ENCODE measurements at places on chromosomes 11 and 22.
A peak's percentile ranks its signal among the peaks of the same experiment; 100 is the strongest.

DNA sequence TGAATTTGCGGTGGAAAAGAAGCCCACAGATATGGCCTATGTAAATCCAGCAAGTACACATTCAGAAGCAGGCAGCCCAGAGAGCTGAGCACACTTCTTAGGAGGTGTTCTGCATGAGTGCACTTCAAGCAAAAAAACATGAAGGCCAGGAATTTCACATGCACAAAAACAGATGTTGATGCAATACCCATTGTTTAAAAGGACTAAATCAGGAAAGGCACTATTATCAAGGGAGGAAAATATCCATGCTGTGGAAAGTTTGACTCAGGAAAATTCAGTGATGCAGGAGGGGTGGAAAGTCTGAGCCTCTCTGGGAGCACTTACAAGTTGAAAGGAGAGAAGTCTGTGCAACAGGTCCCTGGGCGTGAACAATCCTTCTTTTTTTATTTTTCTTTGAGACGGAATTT lies 15.8 kb upstream of the CARS1 start:
- DNase-seq: no peak

GRCh38 chr11:9081153-9081552 lies 10.2 kb downstream of the SCUBE2 start:
- DNase-seq: no peak

- no peak for DNase-seq
Measured at GRCh38 chr11:107265591-107266121, 192.0 kb downstream of the CWF19L2 start.

- DNase-seq: no peak
Measured at GRCh38 chr22:33659448-33659847, 260.8 kb downstream of the LARGE1 start.

- DNase-seq: no peak
Measured at GRCh38 chr11:16807306-16807705, 68.9 kb downstream of the C11orf58 start.

- DNase-seq: no peak
Measured at GRCh38 chr11:79269611-79270307, 171.1 kb downstream of the TENM4 start.

DNA sequence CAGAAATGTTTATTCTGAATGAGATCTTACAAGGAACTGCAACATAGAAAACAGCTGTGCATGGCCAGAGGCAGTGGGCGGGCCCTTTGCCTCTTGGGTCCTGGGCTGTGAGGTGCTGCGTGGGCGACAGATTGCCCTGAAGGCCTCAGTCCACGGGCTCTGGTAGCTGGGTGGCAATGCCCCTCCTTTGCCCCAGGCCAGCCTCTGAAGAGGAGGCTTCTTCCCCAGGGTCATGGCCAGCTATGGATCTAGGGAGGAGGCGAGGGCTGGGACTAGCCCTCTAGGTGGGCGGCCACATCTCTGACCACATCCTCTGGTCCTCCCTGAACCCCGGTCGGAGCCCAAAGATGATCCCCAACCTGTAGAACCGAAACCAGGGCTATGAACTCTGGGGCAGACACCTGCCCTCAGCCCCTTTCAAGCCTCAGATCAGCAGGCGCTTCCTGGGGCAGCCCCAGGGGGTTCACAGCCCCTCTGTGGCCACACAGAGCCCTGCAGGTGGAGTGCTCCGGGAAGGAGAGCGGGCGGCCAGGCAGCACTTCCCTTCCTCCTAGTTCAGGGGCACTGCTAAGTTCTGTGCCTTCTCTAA lies 6.6 kb upstream of the CDC42BPG start:
- DNase-seq: peak; percentile 60

DNA sequence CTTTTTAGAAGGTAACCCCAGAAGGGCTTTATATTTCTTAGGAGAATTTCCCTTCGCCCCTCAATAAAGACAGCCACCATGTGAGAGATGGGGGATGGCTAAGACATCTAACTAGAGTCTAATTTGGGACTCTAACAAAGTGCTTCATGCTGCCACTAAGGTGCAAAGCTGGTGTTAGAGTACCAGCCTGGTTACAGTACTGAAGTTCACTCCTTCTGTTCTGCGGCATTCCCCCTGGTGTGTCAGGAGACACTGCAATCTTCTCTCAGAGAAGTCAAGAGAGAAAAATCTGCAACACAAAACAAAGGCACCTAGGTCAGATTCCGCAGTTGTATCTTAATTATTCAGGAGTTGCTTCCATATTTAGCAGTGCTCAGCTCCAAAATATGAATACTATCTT lies 603.0 kb upstream of the CADM1 start:
- no peak for DNase-seq
